ENCODE measurements at places on chromosomes 6 and 20.

DNA sequence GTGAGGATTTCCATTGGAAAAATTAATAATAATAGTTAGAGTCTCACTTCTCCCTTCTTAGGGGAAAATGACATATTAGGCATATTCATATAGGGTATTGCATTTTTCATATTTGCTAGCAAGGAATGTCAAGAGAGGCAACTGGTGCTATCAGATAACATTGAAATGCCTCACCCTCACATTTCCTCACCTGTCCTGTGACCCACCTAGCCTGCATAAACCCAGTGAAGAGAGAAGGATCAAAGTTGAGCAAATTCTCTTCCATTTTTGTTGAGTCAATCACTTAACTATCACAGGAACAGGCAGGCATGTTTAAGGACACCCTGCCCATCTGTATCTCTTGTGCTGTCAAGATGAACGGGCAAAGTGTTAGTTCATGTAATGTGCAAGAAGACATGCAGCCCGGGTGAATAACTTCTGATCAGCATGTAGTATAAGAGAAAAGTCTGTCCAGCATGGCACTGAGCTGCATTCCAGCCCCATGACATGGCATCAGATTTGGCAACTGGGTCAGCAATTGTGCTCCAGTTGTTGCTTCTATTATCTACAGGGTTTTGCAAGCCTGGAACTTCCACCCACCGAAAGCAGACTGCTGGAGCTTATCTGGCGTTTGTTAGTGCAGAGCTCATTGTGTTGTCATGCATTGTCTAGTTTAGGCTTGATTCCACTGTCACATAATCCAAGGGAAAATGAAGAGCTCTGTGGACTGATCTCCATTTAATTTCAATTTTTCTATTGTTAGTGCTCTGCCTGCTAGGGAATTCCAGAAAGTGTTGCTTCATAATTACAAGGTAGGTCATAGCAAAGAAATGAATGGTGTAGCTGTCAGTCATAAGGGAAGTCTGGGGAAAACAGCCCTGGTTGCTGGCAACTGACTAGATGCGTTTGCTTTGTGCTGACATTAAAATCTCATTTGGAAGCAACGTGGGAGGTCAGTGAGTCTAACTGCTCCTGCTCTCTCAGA lies 138.4 kb upstream of the TNFAIP3 start:
- no peak for DNase-seq

GRCh38 chr6:24057030-24057429 lies 69.0 kb upstream of the NRSN1 start:
- DNase-seq = no peak

DNA sequence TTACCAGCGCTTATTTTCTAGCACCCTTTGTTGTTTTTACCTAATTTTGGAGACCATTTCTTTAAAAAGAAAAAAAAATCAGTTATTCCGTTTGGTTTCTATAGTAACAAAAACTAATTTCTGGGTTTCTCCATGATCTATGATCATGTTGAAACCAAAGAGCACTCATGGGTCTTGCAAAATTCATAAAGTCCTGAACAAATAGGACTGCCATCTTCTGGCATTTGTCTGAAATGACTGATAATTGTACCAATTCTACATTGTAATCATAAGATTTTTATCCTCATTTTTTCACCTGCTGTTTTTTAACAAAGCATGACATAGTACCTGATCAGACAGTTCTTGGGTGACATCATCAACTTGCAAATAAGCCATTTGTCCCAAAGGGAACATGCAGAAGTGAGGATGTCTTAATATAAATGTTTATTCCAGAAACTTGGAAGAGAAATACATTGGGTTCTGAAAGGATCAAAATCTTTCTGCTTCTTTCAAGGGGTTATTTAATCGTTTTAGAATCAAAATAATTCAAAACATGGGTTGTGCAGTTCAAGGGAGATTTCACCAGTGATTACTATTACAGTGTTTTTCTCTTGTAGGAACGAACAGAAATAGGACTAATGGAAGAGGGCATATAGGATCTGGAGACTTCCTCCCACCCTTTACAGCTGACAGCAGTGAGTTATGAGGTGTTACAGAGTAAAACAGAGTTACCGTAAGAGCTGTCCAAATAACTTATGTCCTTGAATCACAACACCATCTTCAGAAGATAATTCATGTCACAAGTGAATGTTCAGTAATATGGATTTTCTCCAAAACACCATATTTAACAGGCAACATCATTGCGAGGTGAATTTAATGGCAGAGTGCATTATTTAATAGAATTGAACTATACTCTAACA lies 87.1 kb upstream of the GJE1 start:
- no peak for DNase-seq

DNA sequence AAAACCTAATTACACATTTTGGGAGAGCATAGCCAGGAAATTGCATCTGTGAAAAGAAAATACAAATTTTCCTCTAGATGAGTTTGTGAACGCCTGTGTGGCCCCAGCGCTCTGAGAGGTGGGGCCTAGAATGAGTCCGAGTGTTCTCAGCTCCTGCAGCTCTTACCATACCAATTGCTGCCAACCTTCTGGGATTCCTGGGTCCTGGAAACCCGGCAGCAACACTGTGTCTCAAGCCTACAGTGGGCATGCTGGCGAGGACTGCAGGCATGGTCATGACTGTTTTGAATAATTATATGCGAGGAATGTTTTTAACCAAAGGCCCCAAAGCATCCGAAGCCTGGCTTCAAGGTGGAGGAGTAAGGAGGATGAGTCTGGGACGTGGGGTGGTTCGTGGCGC lies 90.4 kb downstream of the SERAC1 start:
- DNase-seq = no peak

GRCh38 chr6:123587838-123588545 lies 48.8 kb downstream of the TRDN start:
- no peak for DNase-seq

DNA sequence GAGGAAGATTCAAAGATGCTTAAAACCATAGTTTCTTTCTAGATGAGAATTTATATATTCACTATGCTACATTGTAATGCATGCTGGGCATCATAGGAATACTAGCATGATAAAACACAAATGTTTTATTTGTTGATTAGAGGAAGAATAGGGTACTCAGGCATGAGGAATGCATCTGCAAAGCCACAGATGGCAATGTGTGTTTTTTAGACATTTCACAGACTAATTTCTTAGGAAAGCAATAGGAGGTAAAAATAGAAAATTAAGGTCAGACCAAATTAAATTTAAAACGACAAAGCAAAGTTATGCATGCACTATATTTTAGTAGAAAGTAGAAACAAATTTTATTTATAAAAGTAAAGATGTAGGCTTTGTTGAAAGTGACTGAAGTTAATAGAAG lies 2.1 kb downstream of the TTK start:
- no peak for DNase-seq

DNA sequence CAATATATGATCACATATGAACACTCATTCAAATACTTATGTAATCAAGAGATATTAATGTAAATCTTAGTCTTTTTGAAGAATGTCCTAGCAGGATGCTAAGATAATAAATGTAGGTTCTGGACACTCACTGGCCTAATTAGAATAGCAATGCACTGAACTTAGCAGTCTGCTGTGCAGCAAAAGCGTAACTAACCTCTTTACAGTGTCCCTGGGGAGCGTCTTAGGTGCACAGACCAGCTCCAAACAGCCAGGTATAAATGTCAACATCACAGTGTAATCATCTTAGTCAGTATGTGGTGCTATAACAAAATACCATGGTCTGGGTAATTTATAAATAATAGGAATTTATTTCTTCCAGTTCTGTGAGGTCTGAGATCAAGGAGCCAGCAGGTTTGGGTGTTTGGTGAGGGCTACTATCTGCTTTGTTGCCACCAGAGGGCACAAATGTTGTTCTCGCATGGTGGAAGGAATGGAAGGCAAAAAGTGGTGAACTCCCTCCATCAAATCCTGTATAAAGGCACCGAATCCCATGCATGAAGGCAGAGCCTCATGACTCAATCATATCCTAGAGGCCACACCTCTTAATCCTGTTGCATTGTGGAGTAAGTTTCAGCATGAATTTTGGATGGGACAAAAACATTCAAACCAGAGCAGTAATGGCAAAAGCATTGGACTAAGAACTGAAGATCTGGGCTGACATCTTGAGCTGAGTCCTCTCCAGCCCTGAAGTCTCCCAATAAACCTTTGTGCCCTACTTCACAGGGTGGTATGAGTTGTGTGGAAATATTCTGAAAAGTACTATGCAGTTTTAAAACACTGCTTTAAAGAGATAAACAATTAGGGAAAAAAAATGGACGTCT lies 41.8 kb upstream of the FOXO3 start:
- DNase-seq = no peak

DNA sequence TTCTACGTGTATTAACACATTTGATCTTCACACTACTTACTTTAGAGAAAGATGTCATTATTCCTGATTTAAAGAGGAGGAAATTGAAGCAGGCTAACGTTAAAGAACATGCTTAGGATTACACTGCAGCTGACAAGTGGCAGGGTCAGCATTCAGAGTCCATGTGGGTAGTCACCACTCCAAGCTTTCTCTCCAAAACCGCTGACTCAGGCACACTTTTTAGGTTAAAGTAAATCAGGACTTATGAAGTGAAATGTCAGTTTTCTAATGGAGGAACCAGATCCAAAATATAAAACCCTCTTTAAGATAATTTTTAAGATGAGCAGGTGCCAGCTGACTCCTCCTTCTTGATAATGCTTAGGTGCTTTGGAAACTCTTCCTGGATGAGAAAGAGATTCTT lies 75.4 kb downstream of the HTR1E start:
- DNase-seq = no peak

- DNase-seq = peak; percentile 63
Observed at GRCh38 chr6:5809450-5809849, 197.3 kb downstream of the NRN1 start.

GRCh38 chr6:90413867-90414266 lies 117.2 kb upstream of the BACH2 start:
- DNase-seq = peak; percentile 96

- no peak for DNase-seq
Observed at GRCh38 chr20:46195264-46196036, 77.3 kb downstream of the CD40 start.

DNA sequence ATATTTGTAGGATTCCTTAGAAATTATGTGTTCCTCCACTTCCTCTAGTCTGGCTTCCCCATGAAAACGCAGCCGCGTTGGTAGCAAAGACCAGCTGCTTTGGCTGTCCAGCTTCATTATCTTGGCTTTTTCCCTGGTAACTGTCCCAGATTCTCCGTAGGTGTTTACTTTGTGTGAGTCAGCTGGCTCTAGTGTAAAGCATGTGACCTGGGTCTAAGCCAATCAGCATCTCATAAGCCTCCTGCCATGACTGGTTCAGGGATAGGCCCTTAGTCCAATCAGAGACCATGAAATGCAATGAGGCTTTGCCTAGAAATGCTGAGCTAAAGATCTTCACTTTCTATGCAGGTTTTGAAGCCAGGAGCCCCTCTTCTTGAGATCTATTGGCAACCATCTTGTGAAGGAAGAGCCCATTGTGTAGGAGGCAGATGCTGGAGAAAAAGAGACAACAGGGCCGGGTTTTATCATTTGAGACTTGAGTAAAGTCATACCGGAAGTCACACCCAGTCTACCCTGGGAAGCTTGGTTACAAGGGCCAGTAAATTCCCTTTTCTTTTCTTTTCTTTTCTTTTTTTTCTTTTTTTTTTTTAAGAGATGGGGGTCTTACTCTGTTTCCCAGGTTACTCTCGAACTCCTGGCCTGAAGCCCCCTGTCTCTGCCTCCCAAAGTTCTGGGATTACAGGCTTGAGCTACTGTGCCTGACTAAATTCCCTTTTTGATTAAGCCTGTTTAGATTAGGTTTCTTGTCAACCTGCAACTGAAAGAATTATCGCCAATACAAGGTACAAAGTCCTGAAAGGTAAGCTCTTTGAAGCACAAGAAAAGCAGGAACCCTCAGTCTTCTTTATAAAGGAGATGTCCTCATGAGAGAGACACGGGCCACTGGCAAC lies 256.5 kb upstream of the RREB1 start:
- DNase-seq = no peak

DNA sequence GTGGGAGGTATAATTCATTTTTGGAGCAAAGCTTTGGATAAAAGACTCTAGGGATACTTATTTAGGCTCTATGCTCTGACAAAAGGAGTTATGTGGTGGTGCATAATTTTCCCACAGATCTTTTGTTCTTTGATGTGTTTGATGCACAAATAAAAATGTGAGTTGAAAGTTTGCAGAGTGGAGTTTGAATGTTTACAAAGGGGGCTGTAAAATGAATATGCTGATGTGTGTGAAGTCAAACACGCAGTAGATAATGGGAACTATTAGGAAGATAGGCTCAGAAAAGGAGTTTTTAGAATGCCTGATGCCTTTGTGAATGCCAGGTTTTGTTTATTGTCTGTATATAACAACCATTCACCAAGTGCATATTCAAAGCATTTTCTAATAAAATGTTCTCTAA lies 545.0 kb upstream of the EPHA7 start:
- DNase-seq = no peak

- DNase-seq = peak; percentile 52
Observed at GRCh38 chr6:4935486-4935885, 68.4 kb downstream of the RPP40 start.
